GM04503 (cell line): ENCODE measurements at places on chromosomes 2 and 18.

- no peak for DNase-seq
Measured at GRCh38 chr2:42878581-42878980, 86.2 kb upstream of the HAAO start.

DNA sequence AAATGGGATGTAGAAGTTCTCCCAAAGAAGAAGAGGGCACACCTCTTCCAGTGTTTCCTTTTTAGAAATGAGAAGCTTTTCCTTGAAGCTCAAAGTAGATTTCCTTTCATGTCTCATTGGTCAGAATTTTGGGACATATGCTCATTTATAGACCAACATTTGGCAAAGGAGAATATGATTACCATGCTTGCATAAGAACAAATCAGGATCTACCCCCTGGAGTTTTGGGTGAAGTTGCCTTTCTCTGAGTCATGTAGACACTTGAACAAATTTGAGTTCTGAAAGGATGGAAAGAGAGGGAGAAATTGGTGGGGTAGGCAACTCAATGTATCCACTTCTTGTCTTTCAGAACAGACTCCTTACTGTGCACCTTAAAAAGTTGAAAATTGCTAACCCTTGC is 409.0 kb downstream of the SLC4A3 start:
- DNase-seq, result no peak

DNA sequence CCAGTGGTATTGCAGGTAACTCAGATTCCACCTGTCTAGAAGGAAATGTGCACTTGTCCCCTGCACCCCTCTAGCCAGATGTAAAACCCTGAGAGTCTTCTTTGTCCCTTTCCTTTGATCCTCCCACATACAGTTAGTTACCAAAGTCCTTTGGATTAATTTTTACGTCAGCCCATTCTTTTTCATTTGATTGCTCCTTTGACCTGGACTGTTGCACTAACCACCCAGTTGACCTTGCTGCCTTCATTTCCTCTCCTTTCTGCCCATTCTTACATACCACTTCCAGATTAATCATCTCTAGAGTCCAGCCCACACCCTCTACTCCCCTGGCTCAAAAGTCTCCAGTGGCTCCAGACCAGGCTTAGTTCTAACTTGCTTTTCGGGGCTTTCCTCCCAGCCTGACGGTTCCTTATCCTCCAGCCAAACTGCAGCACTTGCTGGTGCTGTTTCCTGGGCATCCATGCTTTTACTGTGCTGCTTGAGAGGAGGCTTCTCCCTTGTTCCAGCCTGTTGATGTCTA is 99.3 kb downstream of the SPTBN1 start:
- DNase-seq, result no peak

DNA sequence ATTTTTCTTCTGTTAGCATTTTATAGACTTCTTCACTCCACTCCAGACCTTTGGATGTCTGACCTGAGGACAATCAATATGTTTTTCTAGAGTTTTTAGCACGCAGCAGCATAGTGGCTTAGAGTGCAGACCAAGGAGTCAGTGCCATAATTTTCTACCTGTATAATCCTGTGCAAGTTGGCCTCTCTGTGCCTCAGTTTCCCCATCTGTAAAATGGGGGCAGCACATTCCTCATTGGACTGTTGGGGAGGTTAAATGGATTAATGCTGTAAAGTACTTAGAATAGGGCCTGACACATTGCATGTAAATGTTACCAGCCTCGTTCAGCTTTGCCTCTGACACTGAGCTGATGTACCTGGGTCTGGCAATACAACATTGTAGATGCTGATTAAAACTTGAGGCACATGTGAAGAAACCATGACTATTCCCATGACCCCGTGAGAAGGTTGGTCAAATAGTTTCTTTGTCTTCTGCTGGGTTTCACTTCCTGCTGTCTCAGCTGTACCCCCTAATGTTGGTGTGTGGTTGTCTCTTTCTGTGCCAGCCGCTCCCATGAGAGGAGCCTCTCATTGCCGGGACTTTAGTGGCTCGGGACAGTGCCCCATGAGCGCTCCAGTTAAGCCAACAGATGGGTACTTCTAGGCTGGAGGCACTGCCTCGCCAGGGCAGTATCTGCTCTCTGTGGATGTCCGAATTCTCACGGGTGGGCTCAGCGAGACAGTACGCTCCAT is 125.3 kb downstream of the SH3RF3 start:
- no peak for DNase-seq

- no peak for DNase-seq
Measured at GRCh38 chr2:18136881-18137475, 258.5 kb downstream of the KCNS3 start.

DNA sequence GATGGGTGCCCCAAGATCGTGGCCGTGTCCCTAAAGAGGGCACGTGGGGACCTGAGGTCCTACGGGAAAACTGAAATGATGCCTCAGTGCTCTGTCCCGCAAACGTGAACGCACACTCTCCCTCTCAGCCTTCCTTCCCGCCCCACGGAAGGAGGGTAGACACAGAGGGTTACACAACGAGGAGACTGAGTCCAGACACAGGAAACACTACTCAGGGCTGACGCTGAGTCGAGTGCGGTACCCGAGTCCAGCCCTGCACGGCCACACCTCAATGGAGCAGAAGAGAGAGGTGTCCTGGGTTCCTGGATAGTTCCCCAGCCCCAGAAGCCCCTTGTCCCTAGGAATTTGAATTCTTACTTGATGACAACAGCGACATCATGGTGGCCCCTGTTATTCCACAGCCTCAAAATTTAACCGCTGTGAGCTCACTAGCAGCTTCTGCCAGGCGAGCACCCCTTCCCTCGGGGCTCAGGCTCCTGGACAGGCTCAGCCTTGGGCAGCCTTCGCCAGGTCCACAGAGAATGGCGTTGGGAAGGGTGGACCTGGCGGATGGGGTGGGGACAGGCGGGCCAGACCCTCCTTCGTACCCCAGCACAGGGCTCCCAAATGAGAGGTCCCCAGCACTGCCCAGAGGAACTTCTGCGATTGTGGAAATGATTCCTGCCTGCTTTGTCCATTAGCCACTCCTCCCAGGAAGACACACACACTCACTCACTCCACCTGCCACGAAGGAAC is 980 bp upstream of the RNPEPL1 start:
- no peak for DNase-seq

GRCh38 chr2:238095143-238095542 is 5.0 kb upstream of the ESPNL start:
- DNase-seq, result no peak

- no peak for DNase-seq
Measured at GRCh38 chr2:84640411-84640810, 124.1 kb downstream of the DNAH6 start.

DNA sequence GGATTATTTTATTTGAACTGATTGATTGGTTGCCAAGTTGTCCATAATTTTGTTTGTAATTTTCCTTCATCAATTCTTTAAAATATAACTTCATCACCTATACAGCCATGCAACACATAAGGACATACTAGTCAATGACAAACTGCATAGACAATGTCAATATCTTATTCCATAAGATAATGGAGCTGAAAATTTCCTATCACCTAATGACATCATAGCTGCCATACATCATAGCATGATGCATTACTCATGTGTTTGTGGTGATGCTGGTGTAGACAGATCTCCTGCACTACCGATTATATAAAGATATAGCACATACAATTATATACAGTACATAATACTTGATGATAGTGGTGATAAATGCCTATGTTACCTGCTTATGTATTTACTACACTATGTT is 369.8 kb upstream of the NT5C1B start:
- no peak for DNase-seq

- no peak for DNase-seq
Measured at GRCh38 chr2:239302808-239303557, 97.8 kb downstream of the HDAC4 start.

GRCh38 chr2:11397513-11397912 is 53.1 kb upstream of the ROCK2 start:
- no peak for DNase-seq

DNA sequence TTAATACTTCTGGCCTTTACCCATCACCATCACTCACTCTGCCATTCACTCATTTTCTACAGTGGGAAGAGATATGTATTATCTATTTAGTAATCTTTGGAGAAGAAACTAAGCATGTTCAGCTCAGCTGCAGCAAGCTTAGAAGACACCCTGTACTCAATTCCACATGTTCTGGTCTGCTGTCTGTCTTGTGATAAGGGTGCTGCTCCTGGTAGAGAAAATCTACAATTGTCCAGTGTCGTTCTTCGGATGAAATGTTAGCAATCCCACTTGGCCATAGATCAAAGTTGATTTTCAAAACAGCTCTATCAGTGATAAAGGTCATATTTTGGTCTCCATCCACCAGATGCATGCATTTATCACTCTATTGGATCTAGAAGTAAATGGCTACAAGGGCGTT is 337.1 kb downstream of the LRRTM4 start:
- no peak for DNase-seq

DNA sequence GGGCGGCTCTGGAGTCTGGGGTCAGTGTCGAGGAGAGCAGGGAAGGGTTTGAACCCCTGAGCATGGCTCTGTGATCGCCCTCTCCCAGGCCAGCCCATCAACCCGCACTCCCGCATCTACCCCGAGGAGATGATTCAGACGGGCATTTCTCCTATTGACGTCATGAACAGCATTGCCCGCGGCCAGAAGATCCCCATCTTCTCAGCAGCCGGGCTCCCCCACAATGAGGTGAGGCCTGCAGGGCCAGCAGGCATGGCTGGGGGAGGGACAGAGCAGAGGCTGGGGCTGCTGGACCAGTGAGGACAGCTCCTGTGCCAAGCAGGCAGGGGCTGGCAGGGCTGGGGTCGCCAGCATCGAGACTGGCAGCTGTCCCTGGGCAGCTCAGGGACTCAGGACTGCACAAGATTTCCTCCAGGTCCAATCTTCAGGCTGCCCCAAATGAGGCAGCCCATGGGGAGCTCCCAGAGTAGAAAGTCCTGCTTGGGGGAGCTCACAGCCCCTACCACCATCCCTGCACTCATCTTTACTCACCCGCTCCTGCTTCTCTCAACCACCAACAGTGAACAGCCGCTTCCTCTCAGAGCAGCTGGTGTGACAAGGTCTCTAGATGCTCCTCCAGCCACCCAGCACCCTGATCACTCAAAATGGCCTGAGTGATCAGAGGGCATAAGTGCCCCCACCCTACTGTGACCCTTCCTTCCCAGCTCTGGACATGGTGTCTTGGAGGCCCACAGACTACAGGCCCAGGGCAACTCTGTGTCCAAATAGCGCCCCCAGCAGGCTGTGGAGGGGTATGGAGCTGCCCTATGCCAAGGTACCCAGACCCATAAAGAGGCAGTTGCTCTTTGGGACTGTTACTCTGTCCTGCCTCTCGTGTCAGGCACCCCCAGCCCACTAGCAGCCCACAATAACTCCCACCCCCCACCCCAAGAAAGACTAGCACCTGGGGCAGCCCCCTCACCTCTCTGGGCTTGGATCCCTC is 18.3 kb upstream of the ANKRD53 start:
- DNase-seq, result no peak

DNA sequence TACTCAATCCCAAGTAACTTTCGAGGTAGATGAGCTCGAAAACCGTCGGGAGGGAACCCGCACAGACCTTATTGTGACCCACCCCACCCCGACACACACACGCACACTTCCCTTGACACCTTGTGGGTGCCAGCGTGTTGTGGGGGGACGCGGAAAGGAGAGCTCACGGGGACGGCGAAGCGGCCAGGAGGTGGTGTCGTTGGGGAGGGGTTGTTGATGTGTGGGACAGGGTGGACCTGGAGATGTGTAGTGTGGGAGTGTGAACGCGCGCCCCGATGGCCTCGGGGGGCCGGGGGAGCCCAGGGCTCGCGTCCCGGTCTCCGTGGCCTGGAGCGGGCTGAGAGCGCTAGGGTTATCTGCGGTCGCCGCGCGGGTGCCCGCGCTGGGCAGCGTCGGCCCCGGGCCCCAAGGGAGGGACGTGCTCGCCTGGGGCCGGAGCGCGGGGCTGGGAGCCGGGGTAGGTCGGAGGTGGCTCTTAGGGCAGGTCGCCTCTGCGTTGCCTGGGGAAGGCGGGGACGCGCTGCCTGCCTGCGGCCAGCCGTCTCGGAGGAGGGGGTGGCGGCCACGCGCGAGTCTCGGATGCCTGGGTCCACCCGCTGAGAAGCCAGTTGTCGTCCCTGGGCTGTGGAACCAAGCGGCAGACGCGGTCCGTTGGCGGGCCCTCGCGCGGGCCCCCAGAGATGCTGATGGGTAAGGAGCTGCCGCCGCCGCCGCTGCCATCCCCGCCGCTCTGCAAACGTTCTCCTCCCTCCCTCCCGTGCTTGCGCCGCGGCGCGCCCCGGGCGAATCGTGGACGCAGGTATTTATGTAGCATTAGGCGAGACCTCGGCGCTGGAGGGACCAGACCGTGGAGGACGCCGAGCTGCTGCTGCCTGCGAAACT is 1.6 kb downstream of the KLHL29 start:
- DNase-seq, result no peak

DNA sequence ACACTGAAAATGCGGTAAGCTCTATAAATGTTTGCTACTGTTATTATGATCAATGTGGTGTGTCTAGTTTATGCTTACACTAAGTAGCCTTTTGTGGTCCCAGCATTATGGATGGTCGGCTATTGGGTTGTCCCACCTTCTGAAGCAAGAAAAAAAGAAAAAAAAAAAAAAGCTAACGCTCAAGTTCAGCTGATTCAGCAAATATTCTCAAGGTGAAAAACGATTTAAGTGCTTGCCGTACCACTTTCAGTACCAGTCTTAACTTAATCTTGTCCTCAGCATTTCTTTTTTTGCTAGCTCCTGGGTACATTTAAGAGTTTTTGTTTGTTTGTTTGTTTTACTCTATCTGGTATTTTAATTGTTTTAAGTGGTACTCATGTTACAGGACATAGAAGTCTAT is 87.5 kb downstream of the MBD5 start:
- no peak for DNase-seq

DNA sequence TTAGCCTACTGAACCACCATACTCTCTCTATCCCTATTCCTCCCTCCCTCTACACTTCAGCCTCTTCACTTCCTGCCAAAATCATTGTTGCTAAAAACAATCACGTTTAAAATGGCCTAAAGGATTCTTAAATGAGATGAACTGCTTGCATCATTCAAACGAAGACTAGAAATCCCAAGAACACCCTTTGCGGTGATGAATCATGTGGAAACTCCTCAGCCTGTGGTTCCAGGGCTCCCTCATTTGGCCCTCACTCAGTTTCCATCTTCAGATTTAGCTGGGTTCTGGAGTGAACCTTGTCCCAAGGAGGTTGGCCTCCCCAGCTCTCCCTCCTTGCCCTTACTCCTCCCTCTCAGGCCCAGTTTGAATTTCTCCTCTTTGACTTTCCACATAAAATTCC is 125.6 kb upstream of the CDC42EP3 start:
- DNase-seq, result peak; percentile 89

GRCh38 chr2:240260664-240261063 is 120.2 kb upstream of the OTOS start:
- DNase-seq, result no peak

- DNase-seq, result no peak
Measured at GRCh38 chr2:119178776-119179175, 20.2 kb upstream of the C1QL2 start.

DNA sequence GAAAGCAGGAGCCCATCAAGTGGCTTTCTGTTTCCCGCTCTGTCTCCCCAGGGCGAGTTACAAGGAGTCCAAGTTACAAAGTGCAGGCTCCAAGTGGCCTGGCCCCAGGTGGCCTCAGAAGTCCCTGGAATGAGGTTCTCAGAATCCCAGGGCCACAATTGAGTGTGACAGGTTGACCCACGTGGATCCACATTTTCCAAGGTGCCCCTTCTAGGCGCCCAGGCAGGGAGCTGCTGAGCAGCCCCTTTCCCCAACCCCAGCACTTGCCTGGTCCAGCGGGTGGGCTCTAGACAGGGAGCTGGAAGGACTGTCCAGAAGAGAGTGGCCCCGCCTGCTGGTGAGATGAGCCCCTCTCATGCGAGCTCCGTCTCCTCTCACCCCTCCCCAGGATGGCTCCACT is 253.4 kb downstream of the CYP26B1 start:
- DNase-seq, result no peak

GRCh38 chr2:217681791-217682190 is 321.0 kb downstream of the TNS1 start:
- no peak for DNase-seq

GRCh38 chr2:60641811-60642788 is 88.6 kb upstream of the BCL11A start:
- peak; percentile 1 for DNase-seq
